Thyroid gland (tissue), 4 donors: ENCODE measurements at places on chromosomes 16 and 17. TPM values are rescaled to one million over a fixed set of nuclear protein-coding genes. Genes with fewer than 3 reads are reported as not detected.
A peak's percentile ranks its signal among the peaks of the same experiment; 100 is the strongest.

DNA sequence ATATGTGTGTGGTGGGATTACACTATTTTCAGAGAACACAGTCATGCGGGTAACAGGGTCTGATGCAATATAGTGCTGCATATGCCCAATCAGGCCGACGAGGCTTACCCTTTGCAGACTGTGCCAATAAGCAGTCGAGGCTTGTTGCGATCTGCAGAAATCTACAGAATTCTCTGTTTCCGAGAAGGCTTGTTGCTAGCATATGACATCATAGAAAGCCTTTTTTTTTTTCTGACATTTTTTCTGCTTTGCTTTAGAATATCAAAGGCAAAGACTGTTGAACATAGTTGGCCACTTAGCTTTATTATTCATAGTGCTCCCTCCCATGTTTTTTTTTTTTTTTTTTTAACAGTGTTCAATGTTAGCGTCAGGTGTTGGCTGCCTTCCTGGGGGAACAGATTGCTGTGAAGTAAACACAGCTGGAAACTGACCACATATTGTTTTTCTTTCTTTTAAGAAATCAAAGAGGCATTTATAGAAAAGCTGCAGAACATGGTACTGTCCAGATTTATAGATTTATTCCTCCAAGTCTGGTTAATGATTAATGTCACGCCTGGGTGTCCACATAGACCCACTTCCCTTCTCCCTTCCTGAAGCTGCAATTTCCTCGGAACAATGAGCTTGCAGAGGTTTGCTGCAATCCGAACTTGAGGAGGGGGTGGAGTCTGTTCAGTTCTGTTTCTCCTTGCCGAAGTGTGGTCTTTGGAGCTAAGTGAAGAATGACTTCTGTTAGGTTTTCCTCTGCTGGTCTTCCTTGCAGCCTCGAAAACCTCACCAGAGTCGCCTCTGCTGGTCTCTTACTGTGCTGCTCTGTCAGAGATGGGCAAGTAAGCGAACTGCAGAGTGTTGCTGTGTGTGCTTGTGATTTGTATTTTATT is 87.3 kb downstream of the MAP2K6 start:
- H3K36me3 ChIP-seq = no peaks in the 10 kb centered on the region
- H3K4me1 ChIP-seq = peaks cover 25% of the 10 kb centered on the region
- no peaks in the 10 kb centered on the region for H3K27me3 ChIP-seq
- no peak overlapping the region for H3K4me3 ChIP-seq
- H3K27ac ChIP-seq = peak overlapping the region; percentile 36

The CHST4 gene
- total RNA-seq = not detected

The MT4 gene
- not detected for total RNA-seq

The UBALD1 gene
- total RNA-seq = 21.4 TPM

GRCh38 chr16:81645266-81645694 is 133.8 kb upstream of the PLCG2 start:
- H3K4me3 ChIP-seq = no peak overlapping the region
- H3K27ac ChIP-seq = peak overlapping the region; percentile 38
- DNase-seq = peak; percentile 98
- no peaks in the 10 kb centered on the region for H3K27me3 ChIP-seq
- no peaks in the 10 kb centered on the region for H3K36me3 ChIP-seq

- H3K36me3 ChIP-seq = no peaks in the 10 kb centered on the region
- peaks cover 12% of the 10 kb centered on the region for H3K4me1 ChIP-seq
- no peak overlapping the region for H3K4me3 ChIP-seq
- H3K27ac ChIP-seq = no peak overlapping the region
- DNase-seq = no peak
- no peaks in the 10 kb centered on the region for H3K27me3 ChIP-seq
Observed at GRCh38 chr16:74747716-74748615, 26.7 kb downstream of the FA2H start.

GRCh38 chr16:31718998-31719397 is 154.6 kb upstream of the ZNF267 start:
- no peak overlapping the region for H3K4me3 ChIP-seq
- no peak for DNase-seq
- H3K36me3 ChIP-seq = peaks cover 2% of the 10 kb centered on the region

GRCh38 chr17:7374353-7374752 is 6.5 kb upstream of the TNK1 start:
- H3K4me3 ChIP-seq = no peak overlapping the region
- H3K27me3 ChIP-seq = no peaks in the 10 kb centered on the region
- H3K4me1 ChIP-seq = no peaks in the 10 kb centered on the region
- no peak for DNase-seq
- H3K36me3 ChIP-seq = no peaks in the 10 kb centered on the region

GRCh38 chr16:61877436-61877835 is 158.8 kb downstream of the CDH8 start:
- no peaks in the 10 kb centered on the region for H3K4me1 ChIP-seq
- H3K36me3 ChIP-seq = no peaks in the 10 kb centered on the region
- no peak for DNase-seq
- no peaks in the 10 kb centered on the region for H3K27me3 ChIP-seq
- no peak overlapping the region for H3K4me3 ChIP-seq

The ORC6 gene
- total RNA-seq = 1.8 TPM

- H3K27ac ChIP-seq = no peak overlapping the region
- no peak overlapping the region for H3K4me3 ChIP-seq
- no peaks in the 10 kb centered on the region for H3K36me3 ChIP-seq
- peak; percentile 64 for DNase-seq
- H3K4me1 ChIP-seq = no peaks in the 10 kb centered on the region
- H3K27me3 ChIP-seq = no peaks in the 10 kb centered on the region
Observed at GRCh38 chr17:75601057-75601987, 13.7 kb downstream of the MYO15B start.
